ENCODE measurements at places on chromosomes 7 and 10.

DNA sequence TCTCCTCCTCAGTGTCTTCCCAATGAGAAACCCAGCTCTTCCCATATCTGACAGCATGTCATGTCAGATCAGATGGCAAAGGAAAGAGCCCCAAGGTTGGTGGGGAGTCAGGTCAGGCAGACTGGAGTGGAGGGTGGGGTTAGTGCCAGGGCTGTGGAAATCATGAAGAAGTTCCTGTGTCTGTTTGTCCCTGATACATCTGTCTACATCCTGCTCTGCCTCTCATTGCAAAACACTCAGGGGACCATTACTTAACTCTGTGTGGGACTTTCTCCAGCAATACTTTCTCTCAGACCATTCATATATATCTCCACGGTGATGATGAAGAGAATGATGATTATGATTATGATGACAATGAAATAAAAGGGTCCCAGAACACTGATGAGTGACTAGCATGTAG lies 3.3 kb downstream of the PRRT4 start:
- DNase-seq = no peak

- no peak for DNase-seq
These were observed 42.8 kb downstream of the HERPUD2 start for GRCh38 chr7:35652124-35652523.

DNA sequence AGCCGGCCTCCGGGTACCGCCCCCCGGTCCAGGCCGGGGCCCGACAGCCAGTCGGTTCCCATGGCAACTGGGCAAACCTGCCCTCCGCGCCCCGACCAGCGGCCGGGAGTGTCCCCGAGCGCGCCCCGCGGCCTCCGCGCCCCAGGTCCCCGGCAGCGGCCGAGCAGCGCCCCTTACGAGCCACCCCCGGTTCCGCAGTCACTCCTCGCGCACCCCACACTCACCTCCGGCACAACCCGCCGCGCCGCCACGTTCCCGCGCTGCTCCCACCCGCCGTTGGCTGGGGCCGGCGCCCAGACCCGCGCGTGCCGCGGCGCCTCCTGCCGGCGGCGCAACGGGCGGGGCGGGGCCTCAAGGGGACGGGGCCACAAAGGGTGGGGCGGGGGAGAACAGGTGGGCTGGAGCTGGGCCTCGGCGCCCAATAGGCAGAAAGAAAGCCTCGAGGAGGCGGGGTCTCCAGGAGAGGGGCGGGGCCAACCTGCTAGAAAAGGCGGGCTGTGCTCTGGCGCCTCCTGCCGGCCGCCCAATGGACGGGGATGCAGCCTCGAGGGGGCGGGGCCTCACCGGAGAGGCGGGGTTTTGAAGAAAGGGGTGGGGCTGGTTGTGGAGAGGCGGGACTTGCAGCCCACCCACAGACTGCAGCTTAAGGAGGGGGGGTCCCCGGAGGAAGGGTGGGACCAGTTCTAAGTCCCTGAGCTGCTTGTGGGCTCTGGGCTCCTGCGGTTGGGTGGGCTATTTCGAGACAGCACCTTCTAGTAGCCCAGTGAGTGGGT lies at the start of gene RADIL:
RADIL (minus strand) TSS at position 345 of the 773 bp plus-strand sequence. CDS start 5,577 bp downstream, outside the sequence.
- DNase-seq = no peak

DNA sequence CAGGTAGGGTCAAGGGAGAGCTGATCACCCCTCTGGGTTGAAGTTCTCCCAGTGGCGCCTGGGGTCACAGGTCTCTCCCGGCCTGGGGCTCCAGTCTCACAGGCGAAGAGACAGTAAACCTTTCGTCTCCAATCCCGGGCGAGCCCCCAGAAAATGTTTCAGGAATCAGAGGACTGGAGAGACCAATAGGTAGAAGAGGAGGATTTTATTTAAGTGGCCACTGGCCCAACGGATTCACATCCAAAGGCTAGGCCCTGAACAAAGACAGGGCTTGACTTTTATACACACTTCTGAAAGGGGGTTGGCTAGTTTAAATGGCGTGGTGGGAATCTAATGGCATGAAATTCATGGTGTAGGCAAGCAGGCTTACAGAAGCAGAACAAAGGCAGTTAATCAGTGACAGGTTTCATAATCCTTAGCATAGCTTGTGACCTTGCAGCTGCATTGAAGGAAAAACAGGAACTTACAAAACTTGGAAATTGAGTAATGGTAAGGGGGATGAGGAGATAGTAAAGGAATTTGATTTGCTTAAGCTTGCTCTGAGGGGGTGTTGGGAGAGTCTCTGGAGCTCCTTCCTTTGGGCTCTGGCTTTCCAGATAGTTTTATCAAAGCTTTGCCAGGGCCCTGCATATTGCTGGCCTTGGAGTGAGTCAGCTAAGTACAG lies 105.5 kb downstream of the TRIM24 start:
- no peak for DNase-seq

DNA sequence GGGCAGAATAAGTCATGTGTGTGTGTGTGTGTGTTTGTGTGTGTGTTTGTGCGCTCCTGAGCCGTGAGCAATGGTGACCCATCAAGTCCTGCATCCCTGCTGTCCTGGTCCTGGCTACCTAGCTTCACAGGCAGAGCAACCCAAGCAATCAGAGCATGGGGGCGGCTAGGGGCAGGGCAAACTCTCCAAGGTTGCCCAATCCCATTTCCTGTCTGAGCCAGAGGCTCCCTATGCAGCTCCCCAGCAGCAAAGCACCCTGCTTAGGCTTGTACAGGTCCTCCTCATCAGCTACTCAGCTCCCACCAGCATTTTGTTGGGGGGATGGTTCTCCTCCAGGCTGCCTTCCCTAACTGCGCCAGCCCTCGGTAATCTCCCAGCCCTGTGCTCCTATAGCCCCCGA lies 31.1 kb upstream of the CRHR2 start:
- no peak for DNase-seq

GRCh38 chr10:98481404-98481945 lies 34.7 kb upstream of the HPS1 start:
- DNase-seq = no peak

GRCh38 chr7:136971776-136972175 lies 103.3 kb downstream of the CHRM2 start:
- DNase-seq = no peak

DNA sequence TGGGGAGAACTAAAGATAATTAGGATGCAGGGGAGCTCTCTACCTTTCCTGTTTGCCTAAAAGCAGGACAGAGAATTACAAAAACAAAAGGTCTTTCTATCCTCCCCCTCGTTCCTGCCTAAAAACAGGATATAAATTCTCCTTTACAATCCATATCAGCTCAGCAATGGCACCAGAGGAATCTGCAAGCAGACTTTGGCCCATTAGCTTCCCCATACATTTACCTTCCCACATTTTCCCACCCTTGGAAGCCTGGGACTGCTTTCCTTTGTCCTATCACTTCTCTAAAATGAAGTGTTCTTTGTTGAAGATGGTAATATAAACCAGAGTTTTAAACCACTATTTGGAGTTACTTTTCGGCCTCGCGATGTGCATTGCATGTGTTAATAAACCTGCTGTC lies 15.5 kb downstream of the SHTN1 start:
- no peak for DNase-seq

DNA sequence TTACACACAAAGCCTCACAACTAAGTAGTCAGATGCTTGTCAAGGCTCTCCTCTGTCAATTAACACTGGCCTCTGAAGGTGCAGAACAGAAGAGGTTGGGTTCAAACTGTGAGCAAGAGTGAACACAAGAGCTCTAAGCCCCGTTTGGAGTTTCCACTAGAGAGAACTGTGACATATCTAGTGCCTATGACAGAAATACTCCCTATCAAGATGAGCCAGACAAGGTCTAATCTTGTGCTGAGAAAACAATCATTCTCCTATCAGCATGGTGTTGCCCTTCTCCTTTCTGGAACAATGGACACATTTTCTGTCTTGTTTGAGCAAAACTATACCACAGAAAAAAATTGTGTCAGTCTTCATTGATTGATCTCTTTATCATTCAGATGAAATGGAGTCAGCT lies 62.4 kb upstream of the CCDC71L start:
- no peak for DNase-seq

DNA sequence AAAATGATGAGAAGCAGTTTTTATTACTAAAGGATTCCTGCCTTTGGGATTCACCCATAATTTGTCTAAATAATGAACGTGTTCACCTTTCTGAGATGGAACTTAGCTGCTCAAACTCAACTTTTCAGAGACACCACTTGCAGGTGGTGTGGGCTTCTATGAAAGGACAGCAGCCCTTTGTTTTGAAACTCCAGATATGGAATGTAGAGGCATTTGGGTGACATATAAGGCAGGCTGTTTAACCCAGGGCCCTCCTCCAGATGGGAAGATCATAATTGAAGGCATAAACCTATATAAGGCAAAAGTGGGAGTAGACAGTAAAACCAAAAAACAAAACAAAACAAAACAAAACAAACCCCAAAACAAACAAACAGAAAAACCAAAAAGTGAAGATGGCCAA lies 11.9 kb upstream of the HUS1 start:
- DNase-seq = no peak

DNA sequence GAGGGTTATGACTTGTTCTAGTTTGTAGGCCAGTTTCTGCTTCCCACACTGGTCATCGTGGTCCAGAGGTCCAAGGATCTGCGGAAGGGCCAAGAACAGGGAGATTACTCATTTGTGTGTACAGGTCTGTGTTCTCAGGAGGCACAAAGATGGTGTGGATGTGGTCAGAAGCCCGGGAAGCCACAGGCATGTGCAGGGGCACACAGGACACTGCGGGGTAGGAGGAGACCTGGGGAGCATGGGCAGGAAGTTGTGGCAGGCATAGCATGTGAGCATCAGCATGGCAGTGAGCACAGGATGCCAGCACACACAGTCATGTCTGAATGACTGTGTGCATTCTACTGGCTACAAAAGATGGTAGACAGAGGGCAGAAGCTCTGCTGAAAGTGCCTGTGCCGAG lies 445.8 kb downstream of the PLXNA4 start:
- no peak for DNase-seq
